ENCODE measurements at places on chromosomes 13 and 19.
A peak's percentile ranks its signal among the peaks of the same experiment; 100 is the strongest.

GRCh38 chr13:105089858-105090643, 1445.4 kb downstream of the EFNB2 start:
- DNase-seq = no peak

DNA sequence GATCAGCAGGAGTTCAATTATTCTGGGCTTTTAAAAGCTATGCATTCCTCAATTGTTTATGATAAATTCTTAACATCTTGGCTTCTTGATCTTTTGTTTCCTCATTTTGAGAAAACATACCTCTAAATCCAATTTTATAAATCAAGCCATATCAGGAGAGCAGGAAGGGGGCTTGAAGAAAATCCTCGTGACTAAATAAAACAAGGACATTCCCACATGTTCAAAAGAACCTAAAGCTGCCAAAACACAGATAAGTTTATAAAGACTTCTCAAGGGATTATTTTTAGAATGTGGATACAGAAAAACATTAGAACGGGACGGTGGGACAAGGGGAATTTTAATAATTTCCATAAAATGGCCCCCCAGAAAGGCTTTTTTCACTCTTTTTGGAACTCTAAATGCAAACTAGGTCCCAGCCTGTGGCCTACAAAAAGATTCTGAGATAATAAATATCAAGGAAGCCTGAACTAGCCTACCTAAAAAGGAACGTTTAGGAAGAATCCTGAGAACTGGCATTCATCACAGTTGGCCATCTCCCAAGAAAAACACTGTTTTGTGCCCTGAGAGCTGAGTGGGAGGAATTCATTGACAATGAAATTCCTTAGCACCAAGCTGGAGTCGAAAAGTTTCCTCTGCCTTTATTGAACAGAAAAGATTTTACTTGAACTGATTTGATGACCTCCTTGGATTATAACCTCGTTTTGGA, 30.1 kb downstream of the ZAR1L start:
- no peak for DNase-seq

DNA sequence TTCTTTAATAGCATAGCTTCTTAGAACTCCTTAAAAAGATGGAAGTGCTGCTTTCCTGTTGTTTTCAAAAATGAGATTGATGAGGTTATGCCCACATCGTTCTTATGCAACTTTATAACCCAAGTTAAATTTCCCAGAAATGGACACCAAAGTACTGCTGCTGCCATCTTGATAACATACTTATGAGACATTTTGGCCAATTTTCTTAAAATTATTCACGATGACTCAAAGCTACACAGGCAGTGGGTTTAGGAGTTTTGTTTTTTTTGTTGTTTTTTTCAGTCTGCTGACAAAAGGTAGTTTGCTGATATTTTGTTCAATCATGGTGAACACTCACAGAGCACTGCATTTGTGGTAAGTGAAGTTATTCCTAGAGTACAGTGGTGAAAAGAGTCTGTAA, 54.9 kb upstream of the RFC3 start:
- no peak for DNase-seq

- no peak for DNase-seq
These were observed 56.1 kb downstream of the LRCH1 start for GRCh38 chr13:46609052-46609451.

GRCh38 chr13:111915104-111915551, 151.8 kb upstream of the SOX1 start:
- DNase-seq = no peak

DNA sequence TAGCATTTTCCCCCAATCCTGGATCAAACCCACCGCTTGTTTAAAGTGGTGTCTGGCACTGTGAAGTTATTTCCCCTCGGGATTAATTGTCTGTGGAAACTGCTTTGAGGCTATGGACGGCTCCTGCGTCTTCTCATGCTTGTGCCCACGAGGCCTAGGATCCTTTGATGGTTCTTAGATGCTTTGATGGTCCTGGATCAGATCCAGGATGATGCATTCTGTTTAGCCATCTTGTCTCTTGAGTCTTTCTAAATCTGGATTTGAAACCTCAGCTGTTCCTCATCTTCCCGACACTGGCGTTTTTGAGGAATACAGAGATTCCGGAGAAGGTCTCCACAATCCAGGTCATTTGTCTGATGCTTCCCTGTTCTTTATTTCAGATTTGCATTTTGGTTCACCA, 36.1 kb upstream of the USP29 start:
- no peak for DNase-seq

GRCh38 chr13:113655346-113656002, 2.5 kb downstream of the ATP4B start:
- DNase-seq = no peak

- no peak for DNase-seq
These were observed 198.7 kb upstream of the SLITRK1 start for GRCh38 chr13:84080748-84081530.

DNA sequence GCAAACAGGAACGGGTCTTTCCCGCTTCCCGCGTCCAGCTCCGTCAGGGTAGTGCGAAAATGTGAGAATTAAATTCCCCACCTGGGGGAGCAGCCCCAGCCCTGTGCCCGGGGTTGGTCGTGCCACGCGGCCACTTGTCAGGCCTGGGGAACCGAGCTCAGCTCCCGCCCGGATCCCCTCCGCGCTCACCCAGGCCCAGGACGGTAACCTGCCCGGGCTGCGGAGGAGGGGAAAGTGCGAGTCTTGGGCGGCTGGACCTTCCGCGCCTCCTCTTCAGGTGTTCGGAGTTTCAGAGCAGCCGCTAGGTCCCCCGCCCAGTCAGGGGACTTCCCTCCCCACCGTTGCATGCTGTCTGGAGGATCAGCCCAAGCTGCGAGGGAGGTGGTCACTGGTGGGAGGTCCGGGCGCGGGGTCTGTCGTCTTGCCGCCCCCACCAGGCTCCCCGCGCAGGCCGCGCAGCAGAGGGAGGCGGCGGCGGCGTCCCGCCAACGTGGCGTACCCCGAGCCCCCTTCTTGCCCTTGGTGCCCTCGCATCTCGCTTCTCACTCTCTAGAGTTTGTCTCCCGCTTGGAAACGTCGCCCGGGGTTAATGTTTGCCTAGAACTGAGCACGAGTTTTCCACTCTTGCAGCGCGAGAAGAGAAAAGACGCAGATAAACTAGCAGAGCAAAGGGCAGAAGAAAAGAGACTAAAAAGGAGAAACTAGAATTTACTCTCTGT, 8.1 kb downstream of the URAD start:
- no peak for DNase-seq

GRCh38 chr13:36630181-36630803, 43.5 kb upstream of the SERTM1 start:
- no peak for DNase-seq

GRCh38 chr13:65387743-65388347, 1842.3 kb downstream of the PCDH9 start:
- no peak for DNase-seq

DNA sequence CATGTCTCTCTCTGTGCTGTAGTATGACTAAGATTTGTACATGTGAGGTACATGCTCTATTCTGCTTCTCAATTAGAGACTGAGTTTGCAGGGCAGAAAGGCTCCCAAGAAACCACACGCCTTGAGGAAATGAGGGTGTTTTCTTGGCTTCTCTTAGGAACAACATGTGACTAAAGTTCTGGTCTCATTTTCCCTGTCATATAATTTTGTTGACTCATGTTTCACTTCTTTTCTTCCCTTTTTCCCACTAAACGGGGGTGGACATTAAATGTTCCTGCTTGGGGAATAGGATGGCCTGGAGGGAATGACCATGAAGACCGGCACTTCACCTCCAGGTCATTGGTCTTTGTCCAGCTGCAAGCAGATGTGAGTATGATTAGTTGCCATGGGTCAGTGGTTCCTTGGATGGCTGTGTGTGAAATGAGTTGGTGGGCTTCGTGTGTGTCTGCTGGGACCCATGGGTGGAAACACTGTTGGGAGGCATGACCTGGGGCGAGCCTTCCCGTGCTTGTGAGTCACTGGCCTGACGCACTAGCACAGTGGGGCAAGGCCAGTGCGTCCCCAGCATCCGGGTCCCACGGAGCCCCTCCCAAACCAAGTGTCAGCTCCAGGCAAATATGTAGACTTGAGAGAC, 56.6 kb downstream of the COL4A1 start:
- DNase-seq = no peak

- DNase-seq = no peak
These were observed 1390.5 kb downstream of the EFNB2 start for GRCh38 chr13:105144936-105145335.

DNA sequence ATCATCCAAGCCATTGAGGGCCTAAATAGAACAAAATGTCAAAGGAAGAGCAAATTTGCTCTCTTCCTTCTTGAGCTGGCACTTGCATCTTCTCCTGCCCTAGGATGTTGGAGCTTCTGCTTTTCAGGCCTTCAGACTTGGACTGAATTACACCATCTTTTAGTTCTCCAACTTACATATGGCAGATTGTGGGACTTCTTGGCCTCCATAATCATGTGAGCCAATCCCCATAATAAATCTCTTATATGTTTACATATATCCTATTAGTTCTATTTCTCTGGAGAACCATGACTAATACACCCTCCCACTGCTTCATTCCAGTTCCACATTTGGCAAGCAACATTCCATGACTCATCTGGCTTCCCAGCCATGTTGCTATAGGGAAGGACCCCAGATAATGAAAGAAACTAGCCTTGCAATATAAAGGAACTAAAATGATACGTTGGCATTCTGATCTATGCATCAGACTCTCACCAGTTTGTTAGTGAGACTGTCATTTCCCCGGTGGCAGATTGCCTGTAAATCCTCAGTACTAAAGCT, 11.0 kb upstream of the ACOD1 start:
- DNase-seq = no peak

- no peak for DNase-seq
These were observed 3.4 kb downstream of the URI1 start for GRCh38 chr19:29945433-29945832.

GRCh38 chr13:107865318-107865575, 350.1 kb downstream of the LIG4 start:
- no peak for DNase-seq

GRCh38 chr13:48908381-48909055, 67.2 kb upstream of the FNDC3A start:
- no peak for DNase-seq

- DNase-seq = no peak
These were observed 73.5 kb upstream of the C13orf46 start for GRCh38 chr13:114047358-114047881.

DNA sequence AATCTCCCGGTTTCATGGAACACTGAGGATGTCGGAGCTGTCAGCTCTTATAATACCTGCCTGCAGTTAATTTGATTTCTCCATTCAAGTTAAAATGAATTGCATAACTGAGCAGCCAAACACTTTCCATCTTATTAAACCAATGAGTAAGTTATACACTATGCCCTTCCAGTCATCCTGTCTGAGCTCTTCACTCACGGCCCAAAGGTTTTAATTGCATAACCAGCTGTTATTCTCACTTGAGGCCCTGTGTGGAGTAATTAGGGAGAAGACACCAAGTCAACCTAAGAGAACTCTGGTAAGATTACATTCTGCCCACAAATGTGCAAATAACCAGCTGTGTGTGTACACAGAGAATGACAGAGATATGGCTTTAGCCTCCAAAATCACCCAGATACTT, 303.5 kb downstream of the TBC1D4 start:
- DNase-seq = no peak

DNA sequence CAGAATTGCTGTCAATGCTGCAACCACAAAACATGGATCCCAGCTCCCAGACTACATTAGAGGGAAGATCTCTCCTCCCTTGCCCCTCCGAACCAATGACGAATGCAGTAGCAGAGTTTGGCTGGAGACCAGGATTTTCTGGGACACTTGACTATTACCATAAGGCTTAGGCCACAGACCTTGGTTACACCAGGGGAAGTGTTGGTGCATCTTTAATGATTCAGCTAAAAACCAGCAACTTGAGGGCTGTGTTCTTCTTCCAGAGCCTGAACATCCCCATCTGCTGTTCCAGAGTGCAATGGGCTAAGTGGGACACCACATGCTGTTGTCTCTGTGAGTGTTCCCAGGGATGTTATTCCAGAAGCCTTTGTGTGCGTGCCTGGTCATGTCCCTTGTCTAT, 528.2 kb downstream of the LMO7 start:
- no peak for DNase-seq

DNA sequence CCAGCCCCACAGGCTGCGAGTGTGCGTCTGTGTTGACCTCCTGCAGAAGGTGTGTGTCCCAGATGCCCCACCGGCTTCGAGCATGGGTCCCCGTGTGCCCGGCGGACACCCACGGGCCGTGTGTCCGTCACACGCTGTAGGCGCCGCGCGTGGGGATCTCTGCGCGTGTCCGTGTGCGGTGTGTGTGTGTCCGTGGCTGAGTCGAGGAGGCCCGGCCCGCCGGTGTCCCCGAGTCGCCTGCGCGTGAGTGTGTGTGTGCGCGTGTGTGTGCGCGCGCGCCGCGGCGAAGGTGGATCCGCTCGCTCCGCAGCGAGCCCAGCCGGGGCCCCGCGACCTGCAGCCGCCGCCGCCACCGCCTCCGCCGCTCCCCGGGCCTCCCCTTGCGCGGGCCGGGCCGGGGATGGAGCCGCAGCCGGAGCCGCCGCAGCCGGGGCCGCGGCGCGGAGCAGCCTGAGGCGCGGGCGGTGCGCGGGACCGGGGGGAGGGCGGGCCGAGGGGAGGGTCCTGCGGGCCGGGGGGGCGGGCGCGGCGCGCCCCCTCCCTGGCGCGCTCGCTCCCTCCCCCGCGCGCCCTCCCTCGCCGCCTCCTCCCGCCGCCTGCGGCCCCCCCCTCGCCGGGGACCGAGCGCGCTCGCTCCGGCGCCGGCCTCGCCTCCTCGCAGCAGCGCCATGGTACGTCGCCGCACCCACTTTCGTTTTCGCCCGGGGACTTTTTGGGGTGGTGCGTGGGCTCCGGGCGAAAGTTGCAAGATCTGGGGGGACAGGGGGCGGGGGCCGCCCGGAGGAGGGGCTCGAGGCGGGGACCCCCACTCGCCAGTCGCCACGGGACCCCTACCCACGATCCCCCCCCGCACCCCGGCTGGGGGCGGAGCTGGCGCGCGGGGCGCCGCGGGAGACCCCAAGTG, 7.1 kb upstream of the NFIC start:
- DNase-seq = peak; percentile 65

DNA sequence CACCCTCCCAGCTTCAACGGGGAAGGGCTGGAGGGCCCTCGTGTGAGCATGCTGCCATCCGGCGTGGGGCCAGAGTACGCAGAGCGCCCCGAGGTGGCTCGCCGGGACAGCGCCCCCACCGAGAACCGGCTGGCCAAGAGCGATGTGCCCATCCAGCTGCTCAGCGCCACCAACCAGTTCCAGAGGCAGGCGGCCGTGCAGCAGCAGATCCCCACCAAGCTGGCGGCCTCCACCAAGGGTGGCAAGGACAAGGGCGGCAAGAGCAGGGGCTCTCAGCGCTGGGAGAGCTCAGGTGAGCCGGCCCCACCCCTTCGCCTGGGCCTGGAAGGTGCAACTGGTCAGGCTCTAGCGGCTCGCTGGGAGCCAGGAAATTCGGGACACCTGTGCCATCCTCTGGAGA, 20.0 kb downstream of the PEX11G start:
- DNase-seq = no peak

- DNase-seq = no peak
These were observed 45.9 kb upstream of the AMER2 start for GRCh38 chr13:25218019-25218418.

DNA sequence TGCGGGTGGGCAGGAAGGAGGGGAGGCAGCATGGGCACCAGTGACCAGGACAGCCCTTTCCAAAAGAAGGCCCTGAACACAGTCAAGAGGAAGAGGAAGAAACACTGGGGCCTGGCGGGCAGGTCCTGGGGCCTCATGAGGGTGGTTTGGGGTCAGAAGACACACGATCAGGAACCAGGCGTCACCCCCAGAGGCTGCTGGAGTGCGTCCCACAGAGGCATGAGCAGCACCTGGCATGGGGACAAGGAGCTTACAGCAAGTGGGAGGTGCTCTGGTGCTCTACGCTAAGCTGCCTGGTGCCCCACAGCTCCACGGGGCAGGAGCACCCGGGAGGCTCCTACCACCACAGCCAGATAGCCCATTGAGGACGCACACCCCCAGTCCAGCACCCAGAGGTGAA, 20.0 kb downstream of the ELL start:
- no peak for DNase-seq

Data from stimulated activated CD8-positive, alpha-beta memory T cell treated with anti-CD3 and anti-CD28 coated beads, Interleukin-15, amount 100 ng/mL, for 4 hours (primary cell).